ELR (cell line): ENCODE measurements at places on chromosomes 1 and 21.

GRCh38 chr1:220550811-220551399 lies 23.0 kb downstream of the MARK1 start:
- no peak for DNase-seq

- DNase-seq: peak; percentile 92
Observed at GRCh38 chr1:221612047-221612777, 129.7 kb downstream of the DUSP10 start.

GRCh38 chr1:180762796-180763195 lies 131.0 kb downstream of the XPR1 start:
- DNase-seq: no peak

- no peak for DNase-seq
Observed at GRCh38 chr1:171210355-171210754, 25.3 kb downstream of the FMO2 start.

GRCh38 chr1:26257222-26257621 lies 22.7 kb upstream of the SH3BGRL3 start:
- no peak for DNase-seq

- peak; percentile 69 for DNase-seq
Observed at GRCh38 chr1:35929730-35930592, 944 bp upstream of the AGO3 start.

- DNase-seq: peak; percentile 34
Observed at GRCh38 chr1:212467843-212468482, 35.2 kb downstream of the NENF start.

- DNase-seq: no peak
Observed at GRCh38 chr1:194161591-194161990, 975.2 kb upstream of the B3GALT2 start.

DNA sequence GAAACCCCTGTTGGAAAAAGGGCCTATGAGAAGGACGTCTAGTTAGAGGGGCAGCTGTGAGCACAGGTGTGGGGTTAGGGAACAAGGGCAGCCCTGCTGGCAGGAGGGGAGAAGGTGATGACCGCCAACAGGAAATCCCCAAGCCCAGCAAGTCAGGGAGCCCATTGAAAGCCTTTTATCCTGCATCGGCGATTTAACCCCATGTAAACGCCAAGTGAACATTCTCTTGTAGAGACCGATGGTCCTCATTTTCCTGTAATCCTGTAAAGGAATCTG lies 1.1 kb upstream of the BSND start:
- DNase-seq: no peak

- DNase-seq: peak; percentile 29
Observed at GRCh38 chr1:200771625-200772555, 33.2 kb downstream of the CAMSAP2 start.

DNA sequence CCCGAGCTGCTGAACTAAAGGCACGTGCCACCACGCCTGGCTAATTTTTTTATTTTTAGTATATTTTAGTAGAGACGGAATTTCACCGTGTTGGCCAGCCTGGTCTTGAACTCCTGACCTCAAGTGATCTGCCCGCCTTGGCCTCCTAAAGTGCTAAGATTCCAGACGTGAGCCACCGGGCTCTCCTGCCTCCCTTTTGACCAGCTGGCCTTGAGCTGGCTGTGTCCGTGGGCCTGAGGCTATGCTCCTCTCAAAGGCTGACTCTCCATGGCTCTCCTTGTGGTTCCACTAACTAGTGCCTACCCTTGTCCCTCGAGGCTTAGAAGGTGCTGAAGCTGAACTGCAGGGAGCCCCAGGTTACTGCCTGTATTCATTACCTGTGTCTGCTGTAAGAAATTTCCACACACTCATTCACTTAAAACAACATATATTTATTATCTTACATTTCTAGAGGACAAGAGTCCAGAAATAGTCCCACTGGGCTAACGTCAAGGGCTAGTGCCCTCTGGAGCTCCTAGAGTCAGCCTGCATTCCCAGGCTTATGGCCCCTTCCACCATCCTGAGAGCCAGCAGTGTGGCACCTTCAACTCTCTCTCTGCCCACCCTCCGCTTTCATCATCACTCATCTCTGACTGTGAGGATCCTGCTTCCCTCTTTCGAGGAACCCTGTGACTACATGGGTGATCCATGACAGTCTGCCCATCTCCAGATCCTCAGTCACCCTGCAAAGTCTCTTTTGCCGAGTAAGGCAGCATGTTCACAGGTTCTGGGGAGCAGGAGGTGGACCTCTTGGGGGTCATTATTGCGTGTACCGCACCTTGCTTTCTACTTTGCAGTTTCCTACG lies 34.9 kb downstream of the ETS2 start:
- DNase-seq: no peak

DNA sequence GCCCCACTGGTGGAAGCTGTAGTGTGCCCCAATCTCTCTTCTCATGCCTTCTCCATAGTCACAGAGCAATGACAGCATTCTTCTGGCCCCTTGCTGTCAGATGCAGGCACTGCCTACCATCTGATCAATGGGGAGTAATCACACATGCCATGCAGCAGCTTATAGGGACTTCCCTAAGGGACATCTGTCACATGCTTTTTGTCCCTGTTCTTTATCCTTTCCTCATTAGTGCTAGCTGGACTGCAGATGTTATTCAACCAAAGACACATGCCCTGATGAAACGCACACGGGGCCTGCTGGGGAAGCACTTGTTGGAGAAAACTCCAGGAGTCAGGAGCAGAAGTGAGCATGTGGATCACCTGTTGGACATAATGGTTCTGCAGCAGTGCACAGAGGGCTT lies 108.7 kb downstream of the KCNJ15 start:
- no peak for DNase-seq

- peak; percentile 69 for DNase-seq
Observed at GRCh38 chr1:8055973-8056372, 29.9 kb upstream of the ERRFI1 start.

DNA sequence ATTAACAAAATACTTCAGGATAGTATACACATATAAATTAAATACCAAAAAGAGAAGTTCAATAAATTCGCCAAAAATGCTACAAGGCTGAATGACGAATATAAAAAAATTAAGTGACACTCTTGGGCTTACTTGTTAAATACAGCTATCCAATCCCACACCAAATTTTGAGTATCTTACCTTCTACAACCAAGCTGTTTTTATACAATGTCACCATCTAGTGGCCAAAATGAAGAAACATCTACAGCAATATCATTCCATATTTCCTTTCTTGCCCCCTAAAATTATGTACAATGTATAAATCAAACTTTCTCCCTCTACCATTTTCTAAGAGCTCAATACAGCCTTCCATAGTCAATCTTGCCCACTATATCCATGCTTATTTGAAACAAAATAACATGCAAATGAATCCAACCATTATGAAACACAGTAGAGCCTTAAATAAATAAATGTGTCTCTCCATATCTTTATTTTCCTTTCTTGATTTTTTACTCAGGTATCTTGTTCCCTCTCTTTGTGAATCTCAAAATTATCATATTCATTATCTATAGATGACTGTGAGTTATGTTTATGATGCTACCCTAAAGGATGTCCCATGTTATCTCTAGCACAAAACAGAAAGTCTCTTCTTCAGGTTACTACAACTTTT lies 86.3 kb downstream of the ACBD6 start:
- DNase-seq: peak; percentile 70
